Activated CD4-positive, CD25-positive, alpha-beta regulatory T cell (primary cell): ENCODE measurements at places on chromosomes 5 and 9.

- DNase-seq = peak; percentile 80
Observed at GRCh38 chr5:141992349-141992963, 20.4 kb downstream of the GNPDA1 start.

GRCh38 chr5:176573564-176574296 is 24.6 kb downstream of the CDHR2 start:
- peak; percentile 64 for DNase-seq

DNA sequence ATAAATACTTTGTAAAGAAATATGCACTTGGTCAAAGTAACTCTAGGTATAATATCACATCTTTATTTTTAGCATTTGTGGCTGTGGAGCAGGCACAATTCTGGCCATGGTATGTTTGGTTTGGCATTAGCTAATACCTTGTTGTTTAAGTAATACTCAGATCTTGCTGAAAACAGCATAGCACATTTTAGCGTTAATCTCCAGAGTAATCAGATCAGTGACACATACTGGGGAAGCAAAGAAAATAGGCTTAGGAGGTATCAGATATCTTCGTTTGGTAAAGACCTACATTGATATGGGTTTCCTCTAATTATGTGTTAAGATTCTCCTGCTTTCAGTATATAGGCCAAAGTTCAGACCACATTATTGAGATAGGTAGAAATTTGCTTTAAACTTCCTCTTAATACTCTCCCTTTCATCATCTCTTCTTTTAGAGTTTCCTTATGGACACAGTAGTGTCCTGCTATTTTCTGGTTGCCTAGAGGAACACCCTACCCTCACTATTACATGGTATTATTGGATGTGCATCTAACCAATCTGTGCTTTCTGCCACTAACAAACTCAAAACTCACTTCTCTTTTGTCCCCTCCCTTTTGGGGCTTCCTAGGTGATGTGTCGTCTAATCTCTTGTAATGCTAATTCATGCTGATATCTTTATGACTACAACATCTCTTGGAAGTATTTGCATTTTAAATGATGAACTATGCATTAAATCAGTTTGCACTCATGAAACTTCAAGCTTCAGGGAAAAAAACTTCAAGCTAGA is 437.3 kb upstream of the ADAMTSL1 start:
- DNase-seq = no peak

GRCh38 chr5:93570294-93571113 is 10.5 kb downstream of the NR2F1-AS1 start:
- no peak for DNase-seq

GRCh38 chr5:2749514-2750025 is 1.9 kb downstream of the IRX2 start:
- no peak for DNase-seq

DNA sequence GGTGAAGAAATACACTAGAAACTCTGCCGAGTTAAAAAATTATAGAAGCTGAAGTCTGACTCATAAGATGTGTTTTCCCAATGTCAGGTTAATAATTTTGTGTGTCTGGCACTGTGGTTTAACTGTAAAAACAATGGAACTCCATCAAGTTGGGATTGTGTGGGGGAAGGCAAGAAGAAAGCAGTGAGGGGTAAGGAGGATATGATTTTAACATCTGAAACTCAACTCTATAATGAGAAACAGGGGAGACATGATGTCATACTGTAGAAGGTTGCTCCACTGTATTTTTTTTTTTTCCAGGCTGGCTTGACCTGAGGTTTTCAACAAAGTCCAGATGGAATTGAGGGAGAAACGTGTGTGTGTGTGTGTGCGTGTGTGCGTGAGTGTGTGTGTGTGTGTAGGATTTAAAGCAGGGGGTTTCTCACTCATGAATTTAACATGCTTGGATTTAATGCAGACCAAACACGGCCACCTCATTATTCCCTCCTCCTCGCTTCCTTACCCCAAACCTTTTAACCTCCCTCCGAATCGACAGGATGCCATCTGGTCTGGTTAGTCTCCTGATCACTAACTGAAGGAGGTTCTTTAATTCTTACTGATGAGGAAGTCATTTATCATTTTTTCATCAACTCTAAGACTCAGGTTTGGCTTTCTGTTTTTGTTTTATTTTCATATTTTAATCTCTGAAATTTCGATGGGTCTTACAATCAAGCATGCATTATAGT is 140.2 kb upstream of the LPAR1 start:
- DNase-seq = no peak

DNA sequence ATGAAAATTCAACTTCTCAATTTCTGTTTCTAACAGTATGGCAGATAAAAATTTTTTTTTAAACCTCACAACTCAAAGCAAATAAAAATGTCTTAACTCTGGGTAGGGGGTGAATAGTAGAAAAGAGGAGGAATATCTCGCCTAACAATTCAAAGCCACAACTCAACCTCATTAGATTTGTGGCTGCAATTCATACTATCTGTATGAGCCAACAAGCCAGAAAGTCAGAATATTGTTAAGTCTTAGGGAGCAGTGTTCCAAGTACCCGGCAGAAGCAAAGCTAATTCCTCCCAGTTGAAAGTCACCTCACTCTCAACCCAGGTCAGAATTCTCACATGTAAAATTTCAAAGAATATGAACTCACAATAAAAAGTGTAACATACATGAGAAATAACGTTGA is 15.0 kb downstream of the PJA2 start:
- no peak for DNase-seq

GRCh38 chr9:77756449-77756848 is 108.3 kb upstream of the GNA14 start:
- DNase-seq = no peak

DNA sequence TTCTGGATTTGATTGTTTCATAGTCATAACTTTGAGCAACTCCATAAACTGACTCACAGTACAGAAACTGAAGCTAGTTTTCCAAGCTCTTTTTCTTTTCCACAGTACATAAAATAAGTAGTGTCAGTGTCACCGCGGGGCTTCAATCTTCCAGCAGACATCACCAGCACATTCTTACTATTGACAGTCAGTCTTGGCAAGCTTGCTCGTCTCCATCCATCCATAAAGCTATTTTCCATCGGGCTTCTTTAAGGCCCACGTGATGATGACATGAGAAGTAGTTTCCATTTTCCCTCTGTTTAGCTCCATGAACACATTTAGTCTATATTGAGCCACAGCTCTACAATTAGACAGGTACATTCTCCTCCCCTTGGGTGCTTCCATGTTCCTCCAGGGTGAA is 443.4 kb downstream of the KDM4C start:
- no peak for DNase-seq

DNA sequence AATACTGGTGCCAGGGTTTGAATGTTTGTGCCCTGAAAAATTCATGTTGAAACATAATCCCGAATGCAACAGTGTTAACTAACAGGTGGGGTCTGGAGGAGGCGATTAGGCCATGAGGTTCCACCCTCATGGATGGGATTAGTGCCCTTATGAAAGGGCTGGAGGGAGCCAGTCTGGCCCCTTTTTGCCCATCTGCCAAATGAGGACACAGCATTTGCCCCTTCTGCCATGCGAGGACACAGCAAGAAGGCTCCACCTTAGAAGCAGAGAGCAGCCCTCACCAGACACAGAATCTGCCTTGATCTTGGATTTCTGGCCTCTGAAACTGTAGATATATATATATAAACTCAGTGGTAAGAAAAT is 32.6 kb upstream of the RNF130 start:
- DNase-seq = no peak

DNA sequence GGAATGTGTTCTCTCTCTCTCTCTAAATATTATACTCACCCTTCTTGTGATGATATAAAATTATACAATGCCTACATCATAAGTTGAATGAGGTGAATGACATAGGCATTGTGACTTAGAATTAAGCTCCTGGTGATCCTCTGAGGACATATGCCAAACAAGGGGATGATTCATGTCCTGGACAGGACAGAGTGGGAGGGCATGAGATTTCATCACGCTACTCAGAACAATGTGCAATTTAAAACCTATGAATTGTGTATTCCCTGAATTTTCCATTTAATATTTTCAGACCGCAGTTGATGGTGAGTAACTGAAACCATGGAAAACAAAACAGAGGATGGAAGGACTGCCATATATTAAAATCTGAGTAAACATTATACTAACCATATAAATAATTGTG is 782.2 kb upstream of the NUDT12 start:
- no peak for DNase-seq

DNA sequence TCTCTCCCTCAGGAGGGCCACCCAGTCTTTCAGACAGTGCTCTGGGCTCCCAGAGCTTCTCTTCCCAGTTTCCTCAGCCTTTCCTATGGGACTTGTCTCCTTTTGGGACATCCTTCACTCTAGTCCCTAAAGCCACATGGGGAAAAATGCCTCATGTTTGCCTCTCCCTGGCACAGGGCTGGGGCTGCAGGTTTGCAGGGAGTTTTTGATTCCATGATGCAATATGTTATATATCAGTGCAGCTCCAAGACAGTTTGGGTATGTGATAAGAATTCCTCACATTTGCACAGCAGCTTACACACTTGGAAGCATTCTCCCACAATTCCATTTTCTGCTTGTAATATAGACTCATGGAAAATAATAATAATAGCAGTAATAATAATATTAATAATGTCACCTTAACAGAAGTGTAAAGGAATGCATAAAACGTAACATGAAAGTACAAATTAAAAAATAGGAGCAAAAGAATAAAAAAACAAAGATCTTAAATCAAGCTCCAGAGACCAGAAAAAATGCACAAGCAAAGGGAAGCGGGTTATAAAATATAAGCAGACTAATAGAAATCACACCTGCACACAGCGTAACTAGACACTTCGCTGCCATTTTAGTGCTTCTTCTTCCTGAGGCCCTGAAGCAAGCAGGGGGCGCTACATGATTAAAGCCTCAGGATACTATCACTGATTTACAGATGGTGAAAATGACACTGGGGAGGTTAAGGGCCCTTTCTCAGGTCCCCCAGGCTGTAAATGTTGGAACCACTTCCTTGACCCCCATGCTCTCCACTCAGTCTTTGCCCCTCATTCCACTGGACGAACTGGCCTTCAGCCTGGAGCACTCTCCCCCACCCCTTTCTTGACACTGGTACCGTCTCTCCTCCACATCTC is 70.0 kb upstream of the IL17B start:
- no peak for DNase-seq

- DNase-seq = no peak
Observed at GRCh38 chr9:113348437-113348836, 904 bp upstream of the BSPRY start.

DNA sequence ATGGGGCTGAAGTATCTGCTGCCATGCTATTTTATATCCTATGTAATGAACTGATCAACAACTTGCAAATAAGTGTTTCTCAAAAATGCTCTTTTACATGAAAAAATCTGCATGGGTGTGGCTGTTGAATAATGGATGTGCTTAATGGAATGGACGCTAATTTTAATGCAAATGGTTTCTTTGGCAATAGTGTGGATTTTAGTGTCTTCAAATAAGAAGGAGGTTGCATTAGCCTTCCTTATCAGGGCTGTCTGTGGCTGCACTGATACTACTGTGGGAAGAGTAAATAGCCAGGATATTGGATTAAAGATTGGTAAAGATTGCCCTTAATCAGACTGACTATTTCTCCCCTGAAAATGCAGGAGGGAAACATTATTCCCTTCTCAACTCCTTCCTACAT is 121.9 kb upstream of the STK32A start:
- no peak for DNase-seq
